ENCODE measurements at places on chromosomes 7 and 10. TPM values are rescaled to one million over a fixed set of nuclear protein-coding genes. Genes with fewer than 3 reads are reported as not detected.

DNA sequence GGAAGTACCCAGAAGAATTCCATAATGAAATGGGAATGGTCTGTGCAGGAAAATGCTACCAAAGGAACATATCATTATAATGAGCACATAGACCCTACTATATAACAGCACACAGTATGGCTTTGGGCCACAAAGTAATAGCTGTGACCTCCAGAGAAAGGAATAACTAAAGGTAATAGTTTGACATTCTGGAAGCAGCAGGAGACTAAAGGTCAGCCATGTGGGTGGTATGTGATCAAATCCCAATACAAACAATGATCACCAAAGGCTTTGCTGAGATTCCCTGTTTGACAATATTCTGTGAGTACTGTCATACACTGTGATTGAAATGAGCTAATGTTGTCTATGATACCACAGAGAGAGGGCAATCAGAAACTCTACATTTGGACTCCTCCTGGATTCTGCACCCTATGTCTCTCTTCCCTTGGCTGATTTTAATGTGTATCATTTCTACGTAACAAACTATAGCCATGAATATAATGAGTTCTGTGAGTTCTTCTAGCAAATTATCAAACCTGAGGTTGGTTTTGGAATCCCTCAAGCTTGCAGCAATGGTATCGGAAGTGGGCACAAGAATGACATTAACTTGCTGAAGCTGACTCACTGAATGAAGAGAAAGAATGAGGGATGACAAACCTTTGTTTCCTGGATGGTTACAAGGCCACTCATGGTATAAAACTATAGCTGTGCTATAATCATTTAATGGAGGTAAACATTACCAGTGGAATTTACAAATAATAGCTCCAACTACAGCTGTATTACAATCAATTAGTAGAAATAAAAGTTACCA, 99.6 kb downstream of the JMJD1C start:
- no peak for DNase-seq

DNA sequence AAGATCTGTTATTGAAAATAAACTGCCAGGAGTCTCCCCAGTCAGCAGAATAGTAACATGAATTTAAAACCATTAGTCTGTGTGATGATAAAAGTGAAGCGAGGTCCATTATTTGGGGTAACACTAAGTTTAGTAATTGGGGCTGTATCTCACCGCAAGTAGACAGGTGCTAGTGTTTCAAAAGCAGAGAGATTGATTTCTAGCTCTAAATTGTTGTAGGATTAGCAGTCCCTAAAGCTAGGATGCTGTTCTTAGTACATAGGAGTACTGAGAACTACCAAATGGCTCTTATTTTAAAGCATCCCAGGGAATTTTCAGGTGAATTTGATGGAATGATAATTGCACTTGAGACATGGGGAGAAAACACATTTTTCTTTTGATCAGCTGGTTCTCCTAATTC, 70.5 kb downstream of the CPED1 start:
- no peak for DNase-seq

DNA sequence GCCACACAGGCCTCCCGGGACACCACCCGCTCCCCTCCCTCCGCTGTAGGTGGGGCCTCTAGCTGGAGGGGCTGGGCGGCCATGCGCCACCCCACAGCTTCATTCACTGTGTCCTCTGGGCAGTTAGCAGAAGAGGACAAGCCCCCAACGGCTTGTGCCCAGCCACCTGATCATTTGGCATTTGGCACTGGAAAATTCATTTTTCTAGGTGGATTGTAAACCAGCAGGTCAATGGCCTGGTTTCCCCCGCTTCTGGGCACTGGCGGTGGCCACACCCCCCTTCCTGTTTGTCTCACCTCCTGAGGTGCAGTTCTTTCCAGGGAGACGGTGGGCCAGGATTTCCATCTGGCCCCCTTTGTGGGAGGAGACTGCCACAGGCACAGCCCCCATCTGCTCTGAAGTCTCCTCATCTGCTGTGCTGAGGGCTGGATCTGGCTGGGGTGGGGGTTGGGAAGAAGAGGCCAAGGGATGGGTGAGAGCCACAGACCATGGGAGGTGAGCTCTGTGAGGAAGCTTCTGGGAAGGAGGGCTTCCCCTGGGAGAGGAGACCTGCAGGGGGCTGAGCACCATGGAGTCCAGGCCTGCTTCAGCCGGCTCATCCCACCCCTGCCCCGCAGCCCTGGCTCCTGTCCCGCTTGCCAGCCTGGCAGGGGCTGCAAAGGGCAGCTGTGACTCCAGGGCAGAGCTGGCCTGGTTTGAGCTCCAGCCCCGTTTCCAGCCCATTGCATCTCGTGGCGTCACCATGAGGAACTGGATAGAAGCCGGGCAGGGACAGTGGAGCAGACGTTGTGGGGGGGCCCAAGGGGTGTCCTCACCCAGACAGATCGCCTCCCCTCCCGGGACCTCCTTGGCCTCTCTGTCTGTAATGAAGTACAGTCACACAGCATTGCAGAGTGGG, 40.1 kb upstream of the SLC29A3 start:
- DNase-seq = no peak

GRCh38 chr10:61845196-61845949, 56.1 kb upstream of the ARID5B start:
- no peak for DNase-seq

DNA sequence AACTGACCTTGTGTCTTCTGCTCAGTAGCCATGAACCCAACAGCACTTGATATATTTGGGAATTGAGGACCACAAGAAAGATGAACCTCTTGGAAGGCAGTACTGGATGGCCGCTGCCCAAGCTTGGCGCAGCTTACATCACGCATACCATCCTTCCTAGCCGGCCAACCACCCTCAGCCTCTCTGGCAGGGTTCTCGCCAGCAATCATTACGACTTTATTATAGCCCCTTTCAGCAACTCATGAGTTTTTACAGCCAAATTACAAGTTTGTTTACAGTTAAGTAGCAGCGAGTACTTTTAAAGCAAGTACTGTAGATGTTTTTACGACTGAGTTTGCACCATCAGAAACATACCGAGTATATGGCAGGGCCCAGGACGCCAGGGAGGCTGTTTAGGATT, 769.1 kb downstream of the SUGCT start:
- peak; percentile 47 for DNase-seq

- DNase-seq = no peak
Observed at GRCh38 chr10:100970914-100971811, 1.9 kb downstream of the SEMA4G start.

- no peak for DNase-seq
Observed at GRCh38 chr10:44051584-44052385, 333.1 kb downstream of the CXCL12 start.

GRCh38 chr10:96290368-96291133, 13.7 kb upstream of the DNTT start:
- DNase-seq = no peak

DNA sequence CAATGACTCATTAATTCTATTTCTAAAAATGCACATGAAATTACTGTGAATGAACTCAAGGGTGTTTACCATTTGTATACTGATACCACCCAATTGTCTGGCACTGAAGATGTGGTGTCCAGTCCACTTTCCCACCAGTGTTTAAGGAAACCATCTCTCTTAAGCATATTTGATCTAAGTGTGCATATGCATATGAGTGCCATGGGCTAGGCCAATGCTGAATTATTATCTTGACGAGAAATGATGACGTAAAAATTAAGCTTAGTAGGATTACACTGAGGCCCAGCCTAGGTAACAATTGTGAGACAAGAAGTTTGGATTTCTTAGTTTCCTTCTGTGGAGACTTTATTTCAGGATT, 59.7 kb downstream of the SVIL start:
- no peak for DNase-seq

DNA sequence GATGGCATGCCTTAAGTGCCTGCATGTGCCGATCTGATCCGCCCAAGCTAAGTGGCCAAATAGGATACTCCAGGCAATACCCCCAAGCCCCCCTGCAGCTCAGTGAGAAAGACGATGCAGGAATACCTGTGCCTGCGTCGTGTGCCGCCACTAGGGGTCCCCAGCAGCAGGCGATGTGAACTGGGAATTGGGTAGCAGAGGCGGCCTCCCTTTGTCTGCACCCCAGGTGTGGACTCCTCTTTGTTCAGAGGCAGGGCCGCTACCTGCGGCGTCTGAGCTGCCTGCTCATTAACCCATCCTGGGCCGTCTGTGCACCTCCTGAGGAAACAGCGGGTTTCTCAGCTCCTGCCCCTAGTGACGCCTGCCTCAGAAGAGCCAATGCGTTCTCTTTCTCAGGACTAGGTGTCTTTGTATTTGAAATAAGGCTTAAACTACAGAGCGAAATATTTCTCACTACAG, 4.8 kb upstream of the CHN2 start:
- DNase-seq = peak; percentile 66

DNA sequence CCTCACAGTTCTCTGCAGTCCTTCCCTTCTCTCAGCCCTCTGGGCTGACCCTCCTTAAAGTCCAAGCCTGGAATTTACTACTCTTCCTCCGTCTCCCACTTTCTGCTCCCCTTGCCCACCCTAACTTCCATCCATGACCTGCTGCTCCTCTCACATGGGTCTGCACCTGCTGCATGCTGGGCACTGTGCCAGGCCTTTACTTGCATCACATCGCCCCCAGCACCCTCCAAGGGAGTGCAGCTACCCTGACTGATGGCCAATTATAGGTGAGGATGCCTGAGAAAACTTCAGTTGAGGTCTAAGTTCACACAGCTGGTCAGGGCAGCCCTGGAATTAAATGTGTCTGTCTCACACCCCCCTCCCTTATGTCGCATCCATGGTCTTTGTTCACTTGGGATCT, 53.6 kb upstream of the ZPBP start:
- DNase-seq = no peak

The UPK3BL1 gene
- 292 TPM for total RNA-seq

The ACTL6B gene
- not detected for total RNA-seq

The KIAA1549 gene
- 6.3 TPM for total RNA-seq
